Stimulated activated CD4-positive, alpha-beta T cell treated with anti-CD3 and anti-CD28 coated beads, Interleukin-12 subunit alpha, Interleukin-12 subunit beta, amount 100 ng/mL, for 4 hours (primary cell): ENCODE measurements at places on chromosomes 12 and 14.
A peak's percentile ranks its signal among the peaks of the same experiment; 100 is the strongest.

DNA sequence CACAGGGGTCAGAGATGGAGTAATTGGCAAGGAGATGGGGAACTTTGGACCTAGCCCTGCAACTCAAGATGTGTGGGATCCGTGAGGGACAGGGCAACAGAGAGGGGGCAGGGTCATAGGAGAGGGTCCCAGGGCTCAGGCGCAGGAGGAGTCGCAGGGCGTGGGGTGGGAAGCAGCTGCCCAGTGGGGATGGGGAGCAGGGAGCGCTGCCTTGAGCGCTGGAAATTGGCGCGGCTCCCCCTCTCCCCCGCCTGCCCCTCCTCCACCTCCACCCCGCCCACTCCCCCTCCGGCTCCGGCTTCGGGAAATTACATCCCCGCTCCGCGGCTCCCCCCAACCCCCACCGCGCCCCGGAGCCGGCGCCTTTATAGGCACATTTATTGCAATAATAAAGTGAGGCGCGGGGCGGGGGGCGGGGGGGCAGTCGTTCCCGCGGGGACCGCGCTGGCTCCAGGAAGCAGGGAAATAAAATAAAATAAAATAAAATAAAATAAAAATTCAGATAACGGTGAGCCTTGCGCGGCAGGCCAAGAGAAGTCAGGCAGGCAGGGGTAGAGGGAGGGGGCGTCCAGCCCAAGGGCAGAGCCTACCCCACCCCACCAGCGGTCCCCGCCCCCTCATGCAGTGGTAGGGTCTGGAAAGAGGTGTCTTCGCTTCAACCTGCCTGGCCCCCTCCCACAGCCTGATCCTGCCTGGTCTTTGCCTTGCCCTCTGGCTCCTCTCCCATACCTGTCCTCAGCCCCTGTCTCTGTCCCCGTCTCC, 3.6 kb downstream of the NXPH4 start:
- DNase-seq = no peak

GRCh38 chr12:125092872-125093680, 27.8 kb downstream of the AACS start:
- no peak for DNase-seq

GRCh38 chr14:55248411-55248810, 22.8 kb upstream of the FBXO34 start:
- no peak for DNase-seq

DNA sequence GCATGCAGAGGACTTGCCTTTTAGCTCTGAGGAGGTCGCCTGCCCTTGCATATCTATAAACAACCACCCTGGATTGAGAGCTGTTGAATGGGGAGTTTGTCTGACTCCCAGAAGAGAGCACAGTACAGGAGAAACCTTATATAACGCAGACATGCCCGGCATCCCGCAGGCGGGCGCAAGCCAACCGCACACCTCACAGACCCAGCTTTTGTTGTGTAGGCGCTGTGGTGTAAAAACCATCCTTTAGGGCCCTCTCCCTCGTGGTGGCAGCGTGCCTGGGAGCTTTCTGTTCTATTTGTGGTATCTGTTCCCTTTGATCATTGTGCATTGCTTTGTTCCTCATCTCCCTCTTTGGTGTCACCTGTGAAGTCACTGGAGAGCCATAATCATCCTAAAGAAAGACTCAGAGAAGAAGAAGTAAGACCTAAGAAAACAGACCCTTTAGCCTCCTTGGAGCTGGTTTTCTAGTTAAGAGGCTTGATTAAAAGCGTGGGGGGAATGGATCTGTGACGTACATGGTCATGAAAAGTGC, 77.7 kb downstream of the ETV6 start:
- peak; percentile 33 for DNase-seq

DNA sequence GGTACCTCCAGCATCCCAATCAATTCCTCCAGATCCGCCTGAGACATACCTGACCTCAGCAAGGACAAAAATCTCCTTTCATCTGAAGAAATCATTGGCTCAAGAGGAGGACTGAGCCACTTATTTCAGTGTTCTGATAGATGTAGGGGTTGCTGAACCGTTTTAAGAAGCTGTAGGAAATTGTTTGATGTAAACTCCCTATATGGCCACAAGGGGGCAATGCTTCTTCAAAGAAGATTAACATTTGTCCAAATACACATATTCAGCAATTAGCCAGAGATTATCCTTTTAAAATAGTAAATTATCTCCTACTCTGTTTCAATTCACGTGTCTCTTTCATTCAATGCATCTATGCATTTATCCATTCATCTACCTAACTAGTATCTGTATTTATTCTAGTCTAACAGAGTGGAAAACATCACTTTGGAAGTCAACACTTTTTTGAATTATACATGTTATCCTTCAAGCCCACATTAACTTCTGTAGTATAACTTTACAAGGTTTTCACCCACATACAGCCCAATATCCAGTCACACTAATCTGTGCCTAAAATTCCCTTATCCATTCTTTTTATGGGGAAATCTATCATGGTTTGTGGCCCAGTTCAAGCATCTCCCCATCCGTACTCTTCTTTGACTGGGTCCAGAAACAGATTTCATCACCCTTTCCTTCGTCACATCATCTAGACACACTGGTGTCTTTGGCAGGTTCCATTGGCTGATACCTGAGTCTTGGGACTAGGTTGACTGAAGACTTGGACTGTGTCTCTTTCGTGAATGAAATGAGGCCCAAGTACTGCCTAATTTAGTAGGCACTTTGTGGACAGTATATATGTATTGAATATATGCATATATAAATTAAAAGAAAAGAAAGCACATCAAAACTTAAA, 411.0 kb upstream of the OR4E1 start:
- DNase-seq = no peak

DNA sequence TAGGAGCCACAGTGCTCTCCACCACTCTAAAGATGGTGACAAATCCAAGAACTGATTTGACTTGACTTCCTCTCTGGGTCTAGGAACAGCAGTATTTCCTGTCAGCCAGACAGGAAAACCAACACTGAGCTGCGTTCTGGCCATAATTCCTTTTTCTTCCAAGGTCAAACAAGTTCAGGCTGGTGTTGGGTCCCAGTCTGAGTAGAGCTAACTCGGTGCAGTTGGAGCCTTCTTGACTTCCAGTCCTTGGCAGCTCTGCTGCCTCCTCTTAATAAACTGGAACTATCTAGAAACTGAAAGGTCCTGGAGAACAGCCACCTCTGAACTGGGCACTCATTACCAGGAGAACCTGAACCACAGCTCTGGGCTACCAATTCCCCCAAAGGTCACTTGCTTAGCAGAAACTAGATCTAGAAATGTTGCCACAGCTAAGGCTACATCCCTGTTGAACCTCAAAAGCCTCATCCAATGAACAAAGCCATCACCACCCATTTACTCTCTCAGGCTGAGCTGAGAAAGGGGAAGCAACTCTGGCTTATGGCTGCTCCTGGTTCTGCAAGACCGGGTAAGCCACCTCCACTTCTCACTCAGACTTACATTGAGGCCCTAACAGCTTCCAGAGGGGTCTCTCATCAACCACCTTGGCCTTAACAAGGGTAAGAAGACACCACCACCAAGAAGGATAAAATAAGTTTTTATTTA, 27.7 kb downstream of the MAX start:
- no peak for DNase-seq

- DNase-seq = no peak
Measured at GRCh38 chr14:74018174-74018585, 908 bp downstream of the ENTPD5 start.

DNA sequence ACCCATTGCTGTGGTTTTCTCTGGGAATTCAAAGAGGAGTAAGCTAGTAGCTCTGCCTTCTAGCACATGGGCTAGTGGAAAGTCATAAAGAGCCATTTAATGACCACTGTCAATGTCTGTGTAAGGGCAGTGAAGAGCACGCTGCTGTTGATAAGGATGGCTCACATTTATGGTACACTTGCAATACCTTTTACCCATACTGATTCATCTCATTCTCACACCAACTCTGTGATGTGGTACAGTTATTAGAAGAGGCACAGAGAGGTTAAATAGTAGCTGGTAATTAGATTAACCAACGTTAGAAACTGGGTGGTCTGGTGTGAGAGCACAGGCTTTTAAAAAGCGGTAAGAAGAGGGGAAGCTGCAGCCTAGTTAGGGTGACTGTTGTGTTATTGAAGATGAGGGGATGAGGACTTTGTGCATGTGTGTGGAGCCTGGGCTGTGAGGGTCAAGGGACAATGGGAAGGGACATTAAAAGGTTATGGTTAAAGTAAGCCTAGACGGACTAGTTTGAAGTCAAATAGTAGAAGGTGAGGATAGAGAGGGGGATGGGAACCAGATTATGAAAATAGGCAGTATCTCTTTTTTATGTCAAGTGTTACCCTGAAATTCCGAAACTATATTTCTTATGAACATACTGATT, 25.2 kb downstream of the RASSF3 start:
- no peak for DNase-seq

GRCh38 chr14:76113691-76114090, 38.0 kb upstream of the GPATCH2L start:
- no peak for DNase-seq

DNA sequence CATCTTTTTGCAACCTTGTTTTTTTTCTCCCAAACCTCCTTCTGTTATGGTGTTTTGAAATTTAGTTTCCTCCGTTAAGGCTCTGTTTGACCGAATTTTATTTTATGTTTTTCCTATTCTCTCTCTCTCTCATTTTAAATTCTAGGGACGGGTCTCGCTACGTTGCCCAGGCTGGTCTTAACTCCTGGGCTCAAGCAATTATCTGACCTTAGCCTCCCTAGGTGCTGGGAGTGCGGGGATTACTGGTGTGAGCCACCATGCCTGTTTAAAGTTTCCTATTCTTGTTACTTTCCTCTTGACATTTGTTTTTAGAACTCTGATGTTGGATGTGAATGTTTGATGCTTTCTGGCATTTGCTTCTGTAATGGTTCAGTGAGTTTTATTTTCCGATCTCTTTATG, 1.0 kb downstream of the ZC3H14 start:
- DNase-seq = no peak

- DNase-seq = no peak
Measured at GRCh38 chr12:27866373-27867101, 86.5 kb upstream of the MANSC4 start.

DNA sequence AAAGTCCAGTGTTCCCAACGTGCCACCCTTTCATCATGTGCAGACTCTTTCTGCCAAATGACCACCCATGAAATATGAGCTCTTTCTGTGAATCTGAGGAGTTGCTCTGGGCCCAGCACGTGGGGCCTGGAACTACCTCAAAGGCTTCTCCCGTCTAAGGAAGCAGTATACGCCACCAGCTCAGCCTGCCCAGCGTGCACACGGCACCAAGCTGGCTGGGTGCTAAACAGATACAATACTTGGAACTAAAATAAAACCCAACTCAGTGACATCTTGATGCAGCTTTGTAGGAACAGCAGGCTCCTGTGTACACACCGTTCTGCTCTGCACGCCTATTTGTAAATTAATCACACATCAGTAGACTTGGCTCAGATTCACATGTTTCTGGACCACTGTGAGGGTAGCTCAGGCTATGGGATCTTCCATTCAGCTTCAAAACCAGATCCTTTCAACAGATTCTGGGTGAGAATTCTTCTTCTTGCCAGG, 74.8 kb downstream of the ARL6IP4 start:
- no peak for DNase-seq

DNA sequence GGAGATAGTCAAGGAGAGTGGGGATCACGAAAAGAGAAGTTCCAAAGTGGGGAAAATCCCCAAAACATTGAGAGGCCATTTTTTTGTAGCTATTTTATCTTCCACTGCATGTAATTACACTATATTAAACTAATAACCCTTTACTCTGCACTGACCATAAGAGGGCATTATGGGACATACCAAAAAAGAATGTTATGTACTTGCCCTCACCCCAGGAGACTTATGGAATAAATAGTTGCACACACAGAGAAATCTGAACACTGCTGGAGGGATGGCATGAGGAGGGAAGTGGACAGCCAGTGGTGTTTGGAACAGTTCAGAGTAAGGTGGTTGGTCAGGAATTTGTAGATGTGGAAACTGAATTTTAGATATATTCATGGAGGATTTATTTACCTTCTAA, 422.9 kb downstream of the SNAPC1 start:
- no peak for DNase-seq

DNA sequence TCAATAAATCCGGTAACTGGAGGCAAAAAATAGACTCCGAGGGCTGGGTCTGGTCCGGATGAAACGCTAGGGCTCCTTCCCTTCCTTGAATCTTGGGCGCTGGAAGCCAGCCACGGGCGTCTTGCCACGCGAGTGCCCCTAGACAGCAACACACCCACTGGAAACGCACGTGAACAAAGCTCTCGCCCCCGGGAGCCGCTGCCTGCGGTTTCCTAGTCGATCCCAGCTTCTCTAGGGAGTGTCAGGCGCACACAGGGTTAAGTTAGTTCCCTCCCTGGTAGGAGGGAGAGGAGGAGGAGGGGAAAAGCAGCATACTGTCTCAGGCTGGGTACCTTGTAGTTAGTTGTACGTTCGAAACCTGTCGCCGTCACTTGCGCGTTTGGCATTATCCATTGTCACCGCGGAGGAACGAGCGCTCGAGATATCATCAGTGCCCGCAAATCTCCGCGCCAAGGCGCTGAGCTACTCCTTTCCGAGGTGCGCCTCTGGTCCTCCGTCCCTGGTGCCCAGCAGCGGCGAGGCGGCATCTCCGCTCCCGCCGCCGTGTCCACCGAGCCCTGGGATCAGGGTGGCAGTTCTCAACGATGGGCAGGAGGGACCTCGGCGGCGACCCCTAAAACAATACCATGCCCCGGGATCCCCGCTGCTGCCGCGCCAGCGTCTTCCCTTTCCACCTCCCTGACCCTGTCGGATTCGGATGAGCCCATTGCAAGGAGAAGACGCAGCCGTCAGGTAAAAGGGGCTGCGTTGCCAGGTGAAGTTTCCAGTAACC, at the start of gene FLRT2:
Gene FLRT2, plus strand, starts transcription at position 342 of the 772 bp plus-strand sequence. CDS start 91,371 bp downstream, outside the sequence.
- DNase-seq = no peak
